ENCODE measurements at places on chromosomes 12 and 14. TPM values are rescaled to one million over a fixed set of nuclear protein-coding genes. Genes with fewer than 3 reads are reported as not detected.

The GON7 gene
- 9.9 TPM for total RNA-seq

The BCAT1 gene
- total RNA-seq: 213 TPM

The IL26 gene
- not detected for total RNA-seq

The LALBA gene
- not detected for total RNA-seq

The PLEKHD1 gene
- not detected for total RNA-seq

Measured in pericardium fibroblast (primary cell).